ENCODE measurements at places on chromosomes 5 and 9.

DNA sequence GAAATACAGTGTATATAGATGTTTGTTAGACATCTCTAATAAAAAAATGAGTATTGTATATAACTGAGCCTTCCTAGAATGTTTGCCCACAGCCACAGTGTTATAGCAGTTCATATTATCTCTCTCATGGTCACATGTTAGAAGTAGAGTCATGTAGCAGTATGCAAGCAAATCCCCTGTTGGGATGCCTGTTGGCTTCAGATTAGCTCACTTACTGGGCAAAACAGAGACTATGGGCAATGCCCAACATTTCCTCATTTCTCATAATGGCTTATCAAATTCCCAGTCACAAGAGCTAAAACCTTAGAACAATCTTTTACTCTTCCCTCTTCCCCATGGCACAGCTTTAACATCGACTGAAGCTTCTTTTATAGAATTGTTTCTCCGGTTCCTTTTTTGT lies 27.0 kb upstream of the PDCD1LG2 start:
- no peak for DNase-seq

DNA sequence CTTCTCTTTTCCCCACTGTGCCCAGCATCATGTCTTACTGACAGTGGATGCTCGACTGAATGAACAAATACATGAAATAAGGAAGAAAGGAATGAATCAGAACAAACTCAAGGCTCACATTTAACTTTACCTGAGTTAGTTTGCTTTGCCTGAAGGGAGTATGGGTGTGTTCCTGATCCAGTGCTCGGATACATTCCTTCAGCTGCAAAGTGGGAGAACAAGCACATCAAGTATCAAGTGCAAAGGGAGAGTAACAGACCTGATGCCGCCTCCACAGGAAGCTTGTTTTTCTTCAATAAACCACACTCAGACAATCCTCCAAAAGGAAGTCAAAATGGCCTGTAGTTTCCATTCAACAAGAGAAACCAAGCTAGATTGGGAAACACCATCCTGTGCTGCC lies 66.1 kb downstream of the KIF24 start:
- DNase-seq, result no peak

DNA sequence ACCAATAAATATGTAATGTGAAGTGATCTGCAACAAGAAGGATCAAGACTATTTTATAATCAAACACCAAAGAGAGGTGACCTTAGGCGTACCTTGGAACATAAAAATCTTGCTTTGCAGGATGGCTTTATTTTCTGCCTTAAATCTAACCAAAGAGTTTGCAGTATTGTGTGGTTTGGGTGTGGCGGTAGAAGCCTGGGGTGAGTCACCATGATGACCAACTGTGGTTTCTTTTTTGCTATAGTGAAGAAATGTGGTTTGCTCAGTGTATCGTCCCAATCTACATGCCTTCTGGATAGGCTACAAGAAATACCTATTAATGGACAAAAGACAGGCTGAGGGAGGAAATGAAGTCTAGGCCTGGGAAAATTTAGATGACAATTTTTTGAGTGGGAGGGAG lies 5.1 kb upstream of the CAST start:
- DNase-seq, result no peak

- no peak for DNase-seq
Measured at GRCh38 chr5:102764381-102765004, 9.4 kb downstream of the PAM start.

- no peak for DNase-seq
Measured at GRCh38 chr5:106172681-106173532, 1497.8 kb downstream of the EFNA5 start.

- no peak for DNase-seq
Measured at GRCh38 chr9:136645903-136646754, 16.6 kb upstream of the EGFL7 start.

- DNase-seq, result no peak
Measured at GRCh38 chr9:96128880-96129279, 173.1 kb downstream of the HSD17B3 start.

GRCh38 chr5:9401786-9402472 lies 143.9 kb downstream of the SEMA5A start:
- DNase-seq, result no peak

- DNase-seq, result no peak
Measured at GRCh38 chr5:100846772-100847171, 56.3 kb downstream of the ST8SIA4 start.
